ENCODE measurements at places on chromosomes 13 and 19.

DNA sequence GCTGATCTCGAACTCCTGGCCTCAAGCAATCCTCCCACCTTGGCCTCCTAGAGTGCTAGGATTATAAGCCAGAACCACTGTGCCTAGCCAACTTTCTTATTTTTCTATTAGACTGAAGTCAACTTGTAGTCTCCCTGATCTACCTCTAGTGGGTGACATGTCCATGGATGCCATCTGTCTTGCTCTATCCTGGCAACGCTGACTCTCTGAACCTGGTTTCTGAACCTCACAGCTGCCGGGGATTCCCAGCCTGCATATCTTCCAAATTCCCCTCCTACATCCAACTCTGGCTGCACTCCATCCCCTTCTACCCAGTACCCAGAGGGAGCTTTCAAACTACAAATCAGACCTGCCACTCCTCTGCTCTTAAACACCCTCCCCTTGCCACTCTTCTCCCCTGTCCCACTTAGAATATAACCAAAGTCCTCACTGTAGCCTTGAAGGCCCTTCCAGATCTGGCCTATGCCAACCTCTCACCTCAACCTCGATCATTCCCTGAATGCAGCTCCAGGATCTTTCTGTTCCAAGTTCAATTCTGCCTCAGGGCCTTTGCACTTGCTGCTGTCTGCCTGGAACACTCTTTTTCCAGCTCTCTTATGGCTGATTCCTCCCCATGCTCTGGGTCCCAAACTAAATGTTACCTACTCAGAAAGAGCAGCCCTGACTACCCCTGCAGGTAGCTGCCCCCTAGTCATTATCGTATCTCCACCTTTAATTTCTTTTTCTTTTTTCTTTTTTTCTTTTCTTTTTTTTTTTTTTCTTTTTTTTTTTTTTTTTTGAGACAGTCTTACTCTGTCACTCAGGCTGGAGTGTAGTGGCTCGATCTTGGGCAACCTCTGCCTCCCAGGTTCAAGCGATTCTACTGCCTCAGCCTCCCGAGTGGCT lies 2.2 kb downstream of the CLIP3 start:
- DNase-seq = no peak

DNA sequence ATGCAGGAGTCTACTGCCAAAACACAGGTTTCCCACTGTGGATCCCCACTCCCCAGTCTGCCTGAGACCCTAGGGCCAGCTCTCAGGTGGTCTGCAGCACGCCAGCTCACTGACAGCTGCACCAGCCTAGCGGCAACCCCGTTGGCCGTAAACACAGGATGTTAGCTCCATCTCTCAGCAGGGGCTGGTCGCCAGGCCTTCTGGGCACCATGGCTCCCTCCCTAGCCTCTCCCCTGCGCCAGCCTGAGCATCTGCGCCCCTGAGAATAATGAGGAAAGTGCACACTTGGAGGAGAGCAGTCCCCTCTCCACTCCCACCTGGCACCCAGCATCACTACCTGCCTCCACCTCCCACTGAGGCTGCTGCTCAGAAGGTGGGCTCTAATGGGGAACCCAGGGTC lies 20.8 kb upstream of the EPHX3 start:
- DNase-seq = no peak

- no peak for DNase-seq
Observed at GRCh38 chr13:107644136-107644535, 571.2 kb downstream of the LIG4 start.

DNA sequence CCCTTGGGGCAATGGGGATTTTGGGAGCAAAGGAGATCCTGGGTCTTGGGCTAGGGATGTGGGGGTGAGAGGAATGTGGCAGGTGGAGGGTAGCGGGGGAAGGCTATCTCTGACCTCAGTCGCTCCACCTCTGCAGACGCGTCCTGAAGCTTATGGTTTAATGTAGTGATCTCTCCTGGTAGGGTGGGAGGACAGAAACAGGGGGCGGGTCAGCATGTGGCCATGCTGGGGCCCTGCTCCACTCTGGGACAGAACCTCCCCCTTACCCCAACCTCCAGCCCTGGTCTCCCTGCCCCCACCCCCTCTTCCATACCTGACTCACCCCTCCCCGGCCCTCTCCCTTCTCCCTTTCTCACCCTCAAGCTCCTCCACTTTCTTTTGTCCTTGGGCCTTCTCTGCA lies 1.4 kb downstream of the BST2 start:
- no peak for DNase-seq

DNA sequence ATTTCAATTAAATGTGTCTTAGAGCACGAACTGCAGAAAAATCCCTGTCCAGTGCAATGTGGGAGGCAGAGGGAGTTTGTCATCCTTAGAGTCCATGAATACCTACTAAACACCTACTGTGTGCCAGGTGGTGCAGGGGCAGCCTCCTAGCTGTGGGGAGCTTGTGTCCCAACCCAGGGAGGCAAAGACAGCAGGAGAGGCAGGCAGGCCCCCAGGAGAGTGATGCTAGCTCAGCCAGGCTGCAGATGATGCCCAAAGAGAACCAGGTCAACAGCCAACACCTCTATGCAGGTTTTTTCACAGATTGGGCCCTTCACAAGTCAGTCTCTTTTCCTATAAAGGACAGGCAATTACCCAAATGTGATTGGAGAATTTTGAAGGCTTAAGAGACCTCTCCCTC lies 108.2 kb upstream of the UQCRFS1 start:
- DNase-seq = no peak

DNA sequence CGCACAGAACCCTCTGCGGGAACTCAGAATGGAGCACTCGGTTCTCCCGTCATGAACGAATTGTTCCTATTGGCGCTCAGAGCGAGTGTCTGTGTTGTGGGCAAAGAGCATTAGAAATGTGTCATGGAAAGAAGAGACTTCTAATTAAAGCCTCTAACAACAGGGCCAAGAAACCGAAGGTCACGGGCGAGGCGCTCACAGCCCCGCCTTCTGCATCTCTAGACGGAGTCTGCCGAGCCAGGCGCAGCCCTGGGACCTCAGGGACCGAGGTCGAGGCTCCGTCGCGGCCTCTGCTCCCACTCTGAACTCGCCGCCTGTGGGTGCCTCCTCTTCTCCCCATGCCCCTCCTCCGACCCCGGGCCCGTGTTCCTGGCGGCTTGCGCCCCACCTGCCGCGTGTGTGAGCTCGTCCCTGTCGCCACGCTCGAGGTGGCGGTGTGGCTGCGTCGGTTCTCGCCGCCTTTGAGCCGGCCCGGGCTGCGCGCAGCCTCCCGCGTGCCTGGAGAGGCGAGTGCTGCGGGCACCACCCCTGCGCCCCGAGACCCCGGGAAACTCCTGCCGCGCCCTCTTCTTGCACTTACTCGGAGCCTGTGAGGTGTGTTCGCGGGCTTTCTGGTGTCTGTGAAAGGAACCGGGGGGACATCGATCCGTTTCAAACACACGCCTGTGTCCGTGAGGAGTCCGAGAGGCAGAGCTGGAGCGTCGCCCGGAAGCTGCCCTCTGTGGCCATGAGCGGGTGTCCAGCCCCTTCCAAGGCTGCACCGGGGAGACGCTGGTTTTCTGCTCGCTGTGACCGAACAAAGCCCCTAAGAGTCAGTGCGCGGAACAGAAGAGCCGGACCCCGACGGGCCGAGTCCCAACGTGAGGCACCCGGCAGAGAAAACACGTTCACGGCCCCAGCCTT lies 45.4 kb upstream of the SPACA7 start:
- no peak for DNase-seq

- DNase-seq = no peak
Observed at GRCh38 chr13:109400209-109400608, 386.2 kb downstream of the IRS2 start.

GRCh38 chr19:19053508-19054314 lies 10.1 kb upstream of the SLC25A42 start:
- DNase-seq = peak; percentile 50

- DNase-seq = no peak
Observed at GRCh38 chr19:38952395-38953165, 21.8 kb downstream of the MRPS12 start.

DNA sequence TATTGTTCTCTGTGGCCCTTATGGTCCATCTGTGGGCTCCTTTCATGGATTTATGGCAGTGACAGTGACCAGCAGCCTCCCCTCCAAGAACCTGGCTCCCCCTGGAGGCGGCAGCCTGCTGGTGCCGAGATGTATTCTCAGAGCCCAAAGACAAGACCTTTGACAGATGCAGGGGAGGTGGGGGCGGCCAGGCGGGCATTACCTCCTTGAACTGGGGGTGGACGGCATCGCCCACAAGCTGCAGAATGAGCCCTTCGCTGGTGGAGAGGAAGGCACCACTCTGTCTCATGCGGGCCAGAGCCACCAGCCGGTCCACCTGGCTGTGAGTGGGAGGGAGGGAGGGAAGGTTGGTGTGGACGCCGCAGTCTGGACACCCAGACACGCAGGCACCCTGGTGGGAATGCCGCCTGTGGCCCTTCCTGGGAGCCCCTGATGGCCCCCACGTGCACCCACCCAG lies 6.6 kb downstream of the ISOC2 start:
- peak; percentile 43 for DNase-seq

DNA sequence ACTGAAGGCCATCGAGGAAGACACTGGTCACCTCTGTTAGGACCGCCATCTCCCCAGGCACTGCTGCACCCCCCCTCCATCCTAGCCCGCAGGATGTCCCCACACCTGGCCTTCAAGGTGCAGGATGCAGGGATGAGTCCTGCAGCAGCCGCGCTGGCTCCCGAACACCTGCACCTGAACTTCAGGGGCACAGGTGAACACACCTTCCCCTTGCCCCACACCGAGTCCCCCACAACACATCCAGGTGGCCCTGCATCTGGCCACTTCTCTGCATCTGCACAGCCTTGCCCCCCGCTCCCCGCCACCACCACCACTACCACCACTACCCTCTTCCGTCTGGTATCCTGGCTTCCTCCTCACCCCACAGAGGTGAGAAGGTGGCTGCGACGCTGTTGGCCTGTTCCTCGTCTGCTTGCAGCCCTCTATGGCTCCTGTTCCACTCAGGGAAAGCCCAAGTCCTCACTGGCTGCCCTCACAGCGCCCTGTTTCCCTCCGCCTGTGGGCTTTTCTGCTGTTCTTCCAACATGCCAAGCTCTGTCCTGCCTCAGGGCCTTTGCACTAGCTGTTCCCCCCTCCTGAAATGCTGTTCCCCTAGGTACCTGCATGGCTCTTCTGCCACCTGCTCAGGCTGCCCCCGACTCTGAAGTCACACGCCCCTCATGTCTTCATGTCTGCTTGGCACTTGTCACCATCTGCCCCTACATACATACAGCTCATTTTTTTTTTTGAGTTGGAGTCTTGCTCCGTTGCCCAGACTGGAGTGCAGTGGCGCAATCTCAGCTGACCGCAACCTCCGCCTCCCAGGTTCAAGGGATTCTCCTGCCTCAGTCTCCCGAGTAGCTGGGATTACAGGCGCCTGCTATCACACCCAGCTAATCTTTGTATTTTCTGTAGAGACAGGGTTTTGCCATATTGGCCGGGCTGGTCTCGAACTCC lies 1.4 kb upstream of the CERS1 start:
- DNase-seq = no peak

DNA sequence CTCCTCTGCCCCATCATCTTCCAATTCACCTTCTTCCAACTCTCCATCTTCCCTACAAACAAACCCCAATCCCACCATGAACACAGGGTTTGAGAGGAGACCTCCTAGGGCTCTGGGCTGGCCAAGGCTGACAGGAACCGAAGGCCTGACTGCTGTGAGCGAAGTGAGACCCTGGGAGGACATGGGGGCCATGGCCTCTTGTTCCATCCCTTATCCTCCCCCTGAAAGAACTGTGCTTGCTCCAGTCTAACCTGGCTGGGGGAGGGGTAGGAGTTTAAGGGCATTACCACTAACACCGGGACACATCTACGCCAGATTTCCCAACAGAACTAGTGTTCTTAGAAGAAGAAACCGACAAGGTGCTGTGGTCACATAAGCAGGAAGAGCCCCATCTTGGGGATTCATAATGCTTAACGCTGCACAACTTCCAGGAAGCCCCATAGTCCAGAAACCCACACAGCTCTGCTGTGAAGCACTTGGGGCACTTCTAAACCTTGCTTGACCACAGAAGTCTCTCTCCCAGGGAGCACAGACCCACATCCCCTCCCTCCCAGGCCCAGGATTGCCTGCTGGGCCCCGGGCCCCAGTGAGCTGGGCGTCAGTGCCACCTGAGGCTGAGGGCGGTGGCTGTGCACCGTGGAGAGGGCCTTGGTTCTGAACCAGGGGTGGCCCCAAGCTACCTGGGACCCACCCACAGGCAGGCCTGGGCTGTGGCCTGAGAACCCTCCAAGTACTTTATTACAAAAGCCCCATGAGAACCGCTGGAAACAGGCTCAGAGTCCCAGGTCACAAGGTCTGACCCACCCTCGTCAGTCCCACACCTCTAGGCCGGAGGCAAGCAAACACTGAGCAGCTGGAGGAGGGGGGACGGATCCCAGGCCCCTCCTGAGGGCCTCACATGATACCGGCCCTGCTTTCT lies 18.8 kb downstream of the ZC3H4 start:
- no peak for DNase-seq

- no peak for DNase-seq
Observed at GRCh38 chr19:6229951-6230712, 49.6 kb downstream of the MLLT1 start.

DNA sequence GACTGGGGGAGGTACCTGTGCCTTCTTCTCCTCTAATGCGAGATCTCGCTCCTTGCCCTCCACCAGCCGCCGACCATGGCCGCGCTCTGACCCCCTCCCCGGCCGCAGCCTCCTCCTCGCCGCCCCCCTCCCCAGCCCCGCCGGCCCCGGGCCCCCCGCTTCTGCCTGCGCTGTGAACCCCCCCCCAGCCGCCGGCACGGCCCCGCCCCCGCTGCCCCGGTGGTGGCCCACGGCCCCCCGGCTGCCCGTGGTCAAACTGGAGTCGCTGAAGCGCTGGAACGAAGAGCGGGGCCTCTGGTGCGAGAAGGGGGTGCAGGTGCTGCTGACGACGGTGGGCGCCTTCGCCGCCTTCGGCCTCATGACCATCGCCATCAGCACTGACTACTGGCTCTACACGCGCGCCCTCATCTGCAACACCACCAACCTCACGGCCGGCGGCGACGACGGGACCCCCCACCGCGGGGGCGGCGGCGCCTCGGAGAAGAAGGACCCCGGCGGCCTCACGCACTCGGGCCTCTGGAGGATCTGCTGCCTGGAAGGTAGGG lies at the start of gene CACNG8:
TSS of gene CACNG8 (plus strand) at position 51 of the 545 bp plus-strand sequence.
- no peak for DNase-seq

- DNase-seq = no peak
Observed at GRCh38 chr19:52679598-52679997, 41.4 kb upstream of the ZNF83 start.

GRCh38 chr19:41431426-41432386 lies 4.5 kb upstream of the B3GNT8 start:
- DNase-seq = peak; percentile 71

DNA sequence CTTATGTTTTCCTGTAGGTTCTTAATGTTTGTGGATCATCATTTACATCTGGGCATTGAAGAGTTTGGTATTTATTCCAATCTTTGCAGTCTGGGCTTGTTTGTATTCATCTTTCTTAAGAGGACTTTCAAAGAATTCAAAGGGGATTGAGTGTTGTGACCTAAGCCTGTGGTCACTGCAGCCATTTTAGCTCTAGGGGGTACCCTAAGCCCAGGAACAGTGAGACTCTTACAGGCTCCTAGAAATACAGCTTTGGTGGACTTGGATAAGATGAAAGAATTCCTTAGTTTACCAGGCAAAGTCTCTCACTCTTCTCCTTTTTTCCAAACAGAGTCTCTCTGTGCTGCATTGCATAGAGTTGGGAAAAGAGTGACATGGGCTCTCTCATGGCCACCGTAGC lies 2539.0 kb upstream of the PCDH20 start:
- DNase-seq = no peak

Data from heart right ventricle (tissue), 16 donors.